ENCODE measurements at places on chromosomes 3 and 15.
A peak's percentile ranks its signal among the peaks of the same experiment; 100 is the strongest.

- no peak for DNase-seq
These were observed 923.7 kb downstream of the EPHA3 start for GRCh38 chr3:90031121-90031520.

DNA sequence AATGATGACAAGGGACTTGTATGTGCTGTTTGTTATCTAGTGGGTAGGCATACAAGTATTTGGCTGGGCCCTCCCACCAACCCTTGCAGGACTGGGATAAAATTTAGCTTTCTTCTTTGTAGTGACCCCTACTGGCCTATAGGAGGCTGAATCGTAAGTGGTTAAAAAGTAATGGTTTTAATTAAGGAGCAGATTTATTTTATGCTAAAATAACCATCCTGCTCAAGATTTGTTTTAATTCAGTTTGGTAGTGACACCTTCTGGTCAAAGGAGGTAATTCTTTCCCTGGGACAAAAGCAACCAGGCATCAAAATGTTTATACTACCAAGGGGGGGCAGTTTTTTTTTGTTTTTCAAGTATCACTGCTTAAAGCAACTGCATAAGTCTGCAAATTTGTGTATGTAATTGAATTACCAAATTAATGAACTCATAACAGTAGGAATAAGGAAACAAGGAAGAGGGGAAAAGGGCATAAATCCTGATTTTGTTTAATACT, 70.7 kb downstream of the TOP2B start:
- DNase-seq, result no peak

- no peak for DNase-seq
These were observed 95.4 kb downstream of the KCNAB1 start for GRCh38 chr3:156215751-156216150.

GRCh38 chr3:160016972-160017371, 28.3 kb downstream of the IL12A start:
- DNase-seq, result no peak

DNA sequence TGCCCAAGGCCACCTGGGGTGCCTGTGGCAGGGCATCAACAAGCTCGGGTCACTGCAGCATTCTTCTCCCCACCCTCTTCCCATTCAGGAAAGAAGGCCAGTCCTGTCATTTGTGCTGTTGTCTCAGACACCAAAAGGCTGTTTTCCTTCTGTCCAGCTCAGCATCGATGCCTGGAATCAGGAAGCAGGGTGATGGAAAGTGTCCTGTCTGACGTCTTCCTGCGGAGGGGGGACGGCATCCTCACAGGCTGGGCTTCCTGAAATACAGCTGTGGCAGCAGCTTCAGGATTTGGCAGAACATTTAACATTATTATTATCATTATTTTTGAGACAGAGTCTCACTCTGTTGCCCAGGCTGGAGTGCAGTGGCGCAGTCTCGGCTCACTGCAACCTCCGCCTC, 33.0 kb upstream of the ANKDD1A start:
- no peak for DNase-seq

- DNase-seq, result no peak
These were observed 83.4 kb downstream of the CD200R1L start for GRCh38 chr3:112763258-112763657.

- DNase-seq, result no peak
These were observed 97.8 kb downstream of the RPL22L1 start for GRCh38 chr3:170772175-170772574.

DNA sequence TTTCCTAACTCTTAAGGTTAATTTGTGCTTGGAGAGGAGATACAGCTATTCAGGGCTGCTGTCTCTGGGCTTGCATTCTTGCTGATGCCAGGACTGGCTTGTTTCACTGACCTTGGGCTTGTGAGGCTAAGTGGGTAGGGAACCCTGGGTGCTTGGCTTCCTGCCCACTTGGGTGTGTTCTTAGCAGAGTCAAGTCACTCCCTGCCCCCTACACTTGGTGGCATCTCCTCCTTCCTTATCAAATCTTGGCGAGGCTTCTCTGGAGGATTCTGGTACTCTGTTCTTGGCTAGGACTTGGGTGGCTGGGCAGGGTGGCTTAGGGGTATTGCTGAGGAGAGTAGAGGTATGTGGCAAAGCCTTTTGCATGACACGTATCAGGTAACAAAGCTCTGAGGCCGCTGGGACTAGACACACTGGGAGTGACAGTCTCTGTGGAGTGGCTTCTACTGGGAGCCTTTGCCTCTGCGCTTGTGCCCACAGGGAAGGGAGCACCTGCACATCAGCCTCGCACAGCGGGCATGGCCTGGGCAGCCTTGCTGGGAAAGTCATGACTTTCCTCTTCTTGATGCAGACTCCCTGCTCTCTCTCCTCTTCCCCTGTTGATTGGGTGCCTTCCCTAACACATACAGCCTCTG, 41.8 kb downstream of the CHCHD6 start:
- no peak for DNase-seq

DNA sequence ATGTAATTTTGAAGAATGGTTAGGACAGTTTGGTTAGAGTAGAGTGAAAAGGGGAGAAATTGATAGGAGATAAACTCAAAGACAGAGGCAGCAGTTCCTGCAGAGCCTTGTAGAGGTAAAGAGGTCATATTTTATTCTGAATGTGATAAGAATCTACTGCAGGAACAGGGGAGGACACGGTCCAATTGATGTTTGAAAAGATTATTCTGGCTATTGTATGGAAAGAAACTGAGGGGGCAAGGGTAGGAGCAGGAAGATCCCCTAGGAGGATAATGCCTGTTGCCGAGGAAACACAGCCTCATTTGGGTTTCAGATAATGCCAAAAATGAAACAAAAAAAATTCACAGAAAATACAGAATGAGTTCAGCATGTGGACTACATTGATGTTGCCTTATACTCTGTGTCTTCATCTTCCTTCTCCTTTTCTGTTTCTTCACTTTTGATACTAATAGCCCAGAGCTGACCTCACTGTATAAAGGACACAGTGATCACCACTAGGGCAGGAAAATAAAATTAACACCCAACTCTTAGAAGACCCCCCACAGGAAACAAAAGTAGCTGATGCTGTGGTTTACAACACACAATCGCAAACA, 454.6 kb upstream of the UBE2E2 start:
- DNase-seq, result no peak

- DNase-seq, result no peak
These were observed 853.7 kb downstream of the MCTP2 start for GRCh38 chr15:95085056-95085455.

- DNase-seq, result no peak
These were observed 2.4 kb downstream of the ANPEP start for GRCh38 chr15:89812011-89812846.

- no peak for DNase-seq
These were observed 11.6 kb downstream of the XIRP1 start for GRCh38 chr3:39180546-39181346.

- no peak for DNase-seq
These were observed 3.4 kb downstream of the ANKRD28 start for GRCh38 chr3:15794303-15794771.

DNA sequence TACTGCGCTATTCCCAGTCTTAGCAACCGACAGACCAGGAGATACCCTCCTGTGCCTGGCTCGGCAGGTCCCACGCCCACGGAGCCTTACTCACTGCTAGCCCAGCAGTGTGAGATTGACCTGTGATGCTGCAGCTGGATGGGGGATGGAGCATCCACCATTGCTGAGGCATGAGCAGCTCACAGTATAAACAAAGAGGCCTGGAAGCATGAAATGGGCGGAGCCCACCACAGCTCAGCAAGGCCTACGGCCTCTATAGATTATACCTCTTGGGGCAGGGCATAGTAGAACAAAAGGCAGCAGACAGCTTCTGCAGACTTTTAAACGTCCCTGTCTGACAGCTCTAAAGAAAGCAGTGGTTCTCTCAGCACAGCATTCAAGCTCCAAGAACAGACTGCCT, 160.3 kb downstream of the ANXA2 start:
- no peak for DNase-seq

DNA sequence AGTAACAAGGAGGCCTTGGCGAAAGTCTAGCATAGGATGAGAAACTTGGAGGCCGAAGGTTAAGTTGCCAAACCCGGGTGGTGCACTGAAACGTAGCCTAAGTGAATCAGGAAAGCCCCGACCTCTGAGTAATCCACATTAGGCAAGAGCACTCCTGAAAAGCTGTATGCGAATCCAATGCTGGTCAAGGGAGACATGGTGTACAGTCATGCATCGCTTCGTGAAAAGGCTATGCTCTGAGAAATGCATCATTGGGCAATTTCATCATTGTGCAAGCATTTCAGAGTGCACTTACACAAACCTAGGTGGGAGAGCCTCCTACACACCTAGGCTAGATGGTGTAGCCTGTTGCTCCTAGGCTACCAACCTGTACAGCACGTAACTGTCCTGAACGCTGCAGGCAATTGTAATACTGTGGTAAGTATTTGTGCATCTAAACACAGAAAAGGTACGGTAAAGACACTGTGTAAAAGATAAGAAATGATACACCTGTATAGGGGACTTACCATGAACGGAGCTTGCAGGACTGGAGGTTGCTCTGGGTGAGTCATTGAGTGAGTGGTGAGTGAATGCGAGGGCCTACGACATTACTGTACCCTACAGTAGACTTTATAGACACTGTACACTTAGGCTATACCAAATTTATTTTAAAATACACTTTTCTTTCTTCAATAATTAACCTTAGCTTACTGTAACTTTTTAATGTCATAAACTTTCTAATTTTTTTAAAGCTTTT, 222.5 kb downstream of the SHQ1 start:
- DNase-seq, result no peak

DNA sequence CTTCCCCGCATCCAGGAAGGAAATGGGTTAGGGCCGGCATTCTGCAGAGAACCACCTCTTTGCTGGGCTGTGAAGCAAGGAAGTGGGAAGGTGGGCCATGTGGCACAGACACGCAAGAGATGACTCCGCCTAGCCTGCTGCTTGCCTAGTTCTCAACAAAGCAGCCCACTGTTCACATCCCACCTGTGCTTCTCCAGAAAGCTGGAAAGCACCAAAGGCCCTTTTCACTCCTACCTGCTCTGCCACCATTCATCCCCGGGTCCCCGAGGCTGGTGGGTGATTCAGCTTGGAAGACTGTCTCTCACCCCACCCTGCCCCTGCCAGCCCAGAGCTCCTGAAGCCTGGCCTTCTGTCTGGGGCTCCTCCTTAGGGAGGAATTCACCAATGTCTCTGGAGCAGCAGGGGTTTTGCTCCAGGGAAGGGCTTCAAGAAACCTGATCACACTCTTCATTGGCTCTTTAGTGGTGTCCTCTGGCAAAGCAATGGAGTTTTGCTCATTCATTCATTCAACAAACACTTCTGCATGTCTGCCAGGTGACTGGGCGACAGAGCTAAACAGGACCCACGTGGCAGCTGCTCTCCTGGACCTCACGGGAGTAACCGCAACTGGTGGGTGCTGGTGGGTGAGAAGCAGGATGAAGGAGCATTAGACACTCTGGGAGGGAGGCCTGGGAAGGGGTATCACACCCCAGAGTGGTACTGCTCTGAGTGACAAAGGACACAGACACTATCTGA, 145.4 kb upstream of the TLE3 start:
- no peak for DNase-seq

- no peak for DNase-seq
These were observed 28.2 kb upstream of the BCL6 start for GRCh38 chr3:187773233-187774184.

DNA sequence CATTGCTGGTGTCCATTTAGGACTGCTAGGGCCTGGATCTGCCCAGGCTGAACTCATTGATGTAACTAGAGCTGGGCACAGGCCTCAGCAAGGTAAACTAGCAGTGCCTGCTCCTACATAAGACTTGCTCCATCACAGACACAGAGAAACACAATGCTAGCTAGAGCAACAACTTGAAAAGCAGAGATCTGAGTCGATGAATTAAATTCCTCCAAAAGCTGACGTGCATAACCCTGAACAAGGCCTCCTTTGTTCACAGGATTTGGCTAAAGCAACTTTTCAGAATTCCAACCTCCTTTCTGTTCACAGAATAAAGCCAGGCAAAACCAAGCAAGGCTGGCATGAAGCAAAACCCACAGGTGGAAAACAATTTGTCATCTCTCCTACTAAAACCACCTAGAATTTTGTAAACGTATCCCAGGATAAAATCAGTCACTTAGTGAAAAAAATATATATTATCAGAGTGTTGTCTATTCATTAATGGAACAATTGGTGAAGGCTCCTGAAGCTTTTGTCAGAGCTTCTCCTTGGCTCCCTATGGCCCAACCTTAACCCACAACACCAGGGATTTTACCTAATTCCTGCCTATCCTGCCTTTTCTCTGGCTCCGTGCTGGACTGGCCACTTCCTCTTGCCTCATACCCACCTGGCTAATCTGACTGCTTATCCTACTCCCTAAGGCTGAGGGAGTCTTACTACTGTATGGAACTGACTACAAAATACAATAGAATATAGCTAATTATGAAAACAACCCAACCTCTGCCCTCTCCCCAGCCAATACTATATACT, 39.9 kb downstream of the PLCH1 start:
- DNase-seq, result no peak

- no peak for DNase-seq
These were observed 2.2 kb downstream of the DYNLT2B start for GRCh38 chr3:196315821-196316220.

DNA sequence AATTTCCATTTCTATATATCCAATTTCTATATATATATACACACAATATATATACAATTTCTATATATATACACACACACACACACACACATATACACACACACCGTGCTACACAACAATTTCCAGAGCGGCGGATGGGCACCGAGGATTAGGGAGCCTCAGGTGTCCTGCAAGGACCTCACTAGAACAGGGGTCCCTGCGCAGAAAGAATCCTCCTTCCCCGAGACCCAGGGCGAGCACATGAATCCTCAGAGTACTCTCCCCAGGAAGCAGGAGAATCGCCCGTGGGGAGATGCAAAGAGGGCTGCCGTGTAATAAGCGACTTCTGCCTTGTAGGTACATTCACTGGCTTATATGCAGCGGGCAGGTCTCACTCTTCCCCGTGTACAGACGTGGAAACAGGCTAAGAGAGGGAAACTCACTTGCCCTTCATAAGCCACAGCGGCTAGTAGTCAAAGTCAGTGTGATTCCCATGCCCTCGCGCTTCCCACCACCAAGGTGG, 467 bp downstream of the PIF1 start:
- no peak for DNase-seq

DNA sequence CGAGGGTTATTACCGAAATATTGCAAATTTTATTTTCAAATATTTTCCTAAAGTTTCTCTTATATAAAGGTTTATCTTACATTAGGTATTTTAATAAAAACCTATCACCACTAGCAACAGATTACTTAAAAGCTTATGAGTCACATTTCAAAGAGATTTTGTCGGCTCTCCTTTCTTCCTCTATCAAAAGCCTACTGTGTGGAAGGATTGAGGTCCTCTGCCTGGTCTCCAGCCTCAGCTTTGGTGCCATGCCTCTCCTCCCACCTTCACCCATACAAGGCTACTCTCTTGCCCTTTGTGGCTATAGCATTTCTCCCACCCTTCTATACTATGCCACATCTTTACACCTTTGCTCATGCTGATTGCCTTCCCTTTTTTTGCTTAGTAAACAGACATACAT, 199.3 kb downstream of the TNIK start:
- DNase-seq, result no peak

- peak; percentile 57 for DNase-seq
These were observed 56.1 kb upstream of the C3orf49 start for GRCh38 chr3:63762934-63763550.
